ENCODE measurements at places on chromosomes 12 and 14.

DNA sequence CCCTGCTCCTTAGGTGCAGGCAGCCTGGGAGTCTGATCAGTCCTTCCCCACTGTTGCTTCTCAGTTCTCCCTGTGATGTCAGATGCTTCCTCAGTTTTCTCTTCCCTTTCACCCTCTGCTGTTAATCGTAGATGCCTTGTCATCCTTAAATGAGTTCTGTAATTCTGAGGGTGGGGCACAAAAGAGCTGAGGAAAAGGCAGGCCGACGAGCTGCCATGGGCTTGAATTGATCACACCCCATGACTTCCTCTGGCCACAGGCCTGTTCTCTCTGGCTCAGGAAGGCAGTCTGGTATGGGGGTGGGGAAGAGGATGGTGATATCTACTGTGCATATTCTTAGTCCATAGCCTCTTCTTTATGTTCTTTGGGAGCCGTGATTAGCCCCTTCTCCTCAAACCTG lies 5.2 kb upstream of the AP1G2 start:
- no peak for DNase-seq

DNA sequence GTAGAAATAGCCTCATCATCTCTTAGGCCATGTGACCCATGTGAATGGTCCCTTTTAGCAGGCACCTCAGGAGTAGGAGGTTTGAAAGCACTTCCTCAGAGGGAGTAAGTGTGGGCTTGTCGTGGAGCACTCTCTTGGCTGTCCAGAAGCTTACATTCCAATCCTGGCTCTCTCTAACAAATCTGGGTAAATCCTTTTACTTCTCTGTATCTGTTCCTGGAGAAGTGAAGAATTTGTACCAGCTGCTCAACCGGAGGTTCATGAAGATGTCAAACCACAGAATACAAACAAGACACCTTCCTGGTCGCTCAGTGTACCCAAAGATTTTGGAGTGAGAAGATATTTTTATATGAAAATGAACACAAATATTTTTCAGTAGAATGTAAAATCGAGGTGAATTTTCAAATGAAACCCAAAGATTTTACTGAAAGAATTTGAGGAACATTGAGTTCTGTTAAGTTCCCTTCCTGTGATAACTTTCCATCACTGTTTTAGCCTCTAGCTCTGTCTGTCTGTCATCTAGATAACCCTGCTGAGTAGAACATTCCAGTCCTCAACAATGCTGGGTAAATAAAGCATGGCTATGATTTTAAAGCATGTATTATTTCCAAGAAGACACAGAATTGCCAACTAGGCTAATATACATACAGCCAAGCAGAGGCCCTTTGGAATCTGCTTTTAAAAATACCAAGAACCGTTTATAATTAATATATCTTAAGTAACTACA lies 263.9 kb upstream of the RGS6 start:
- DNase-seq: no peak

- DNase-seq: no peak
Observed at GRCh38 chr12:26777236-26777635, 55.8 kb downstream of the ITPR2 start.

GRCh38 chr12:89622115-89622514 lies 86.5 kb downstream of the ATP2B1 start:
- DNase-seq: no peak

GRCh38 chr14:79698298-79698711 lies 513.0 kb downstream of the DIO2 start:
- DNase-seq: no peak

- DNase-seq: no peak
Observed at GRCh38 chr14:28785096-28785952, 18.7 kb downstream of the FOXG1 start.

DNA sequence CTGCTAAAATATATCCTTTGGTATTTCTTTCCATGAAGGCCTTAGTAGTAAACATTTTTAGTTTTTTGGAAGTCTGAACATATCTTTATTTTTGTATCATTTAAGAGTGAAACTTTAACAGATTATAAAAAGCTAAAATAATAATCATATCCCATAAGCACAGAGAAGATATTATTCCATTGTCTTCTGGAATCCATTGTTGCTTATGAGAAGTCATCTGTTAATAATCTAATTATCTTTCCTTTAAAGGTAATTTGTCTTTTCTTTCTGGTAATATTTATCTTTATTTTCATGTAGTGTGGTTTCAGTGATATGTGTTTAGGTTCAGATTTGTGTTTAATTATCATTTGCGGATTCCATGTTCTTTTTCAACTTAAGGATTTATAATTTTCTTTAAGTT lies 261.7 kb downstream of the MSRB3 start:
- no peak for DNase-seq

DNA sequence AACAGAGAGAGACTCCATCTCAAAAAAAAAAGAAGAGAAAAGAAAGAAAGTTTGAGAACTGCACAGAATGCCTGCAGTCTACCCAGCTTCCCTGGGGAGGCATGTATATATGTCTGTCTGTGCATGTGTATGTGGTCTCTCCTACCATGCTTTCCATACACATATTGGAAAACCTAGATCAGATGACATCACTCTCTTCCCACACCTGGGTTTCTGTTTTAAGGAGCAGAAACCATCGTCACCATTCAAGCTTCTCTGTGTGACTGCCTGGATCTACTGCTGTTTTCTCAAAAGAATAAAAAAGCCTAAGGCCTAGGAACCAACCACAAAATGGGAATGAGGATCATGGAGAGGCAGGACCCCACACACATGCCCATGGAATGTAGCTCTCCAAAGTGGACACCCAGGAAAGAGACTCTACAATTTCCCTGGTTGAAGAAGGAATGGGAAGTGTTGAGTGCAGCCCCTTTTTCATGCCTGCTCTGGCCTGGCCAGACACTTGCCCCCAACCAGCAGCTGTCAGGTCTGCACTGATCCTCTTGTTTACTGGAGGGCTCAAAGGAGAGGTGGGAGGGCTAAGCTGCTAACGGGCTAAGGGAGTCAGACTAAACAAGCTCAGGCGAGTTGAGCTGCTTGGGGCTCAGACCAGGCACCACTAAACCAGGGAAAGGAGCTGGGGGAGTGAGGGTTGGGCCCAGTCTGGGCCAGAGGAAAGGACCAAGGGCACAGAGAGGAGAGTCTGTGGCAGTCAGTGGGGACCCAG lies 7.7 kb upstream of the PCK2 start:
- DNase-seq: no peak

DNA sequence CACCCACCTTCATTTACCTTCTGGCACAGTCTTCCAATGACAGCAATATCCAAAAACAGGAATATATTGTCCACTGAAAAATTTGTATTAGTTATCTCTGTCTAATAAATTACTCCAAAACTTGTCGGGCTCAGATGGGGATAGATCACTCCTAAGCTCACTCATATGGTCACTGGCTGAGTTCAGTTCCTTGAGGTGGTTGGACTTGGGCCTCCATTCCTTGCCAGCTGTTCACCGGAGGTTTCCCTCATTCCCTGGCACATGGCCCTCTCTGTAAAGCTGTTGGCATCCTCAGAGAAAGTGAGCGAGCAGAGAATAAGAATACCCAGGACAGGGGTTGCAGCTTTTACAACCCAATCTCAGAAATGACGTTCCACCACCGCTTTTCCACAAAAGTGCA lies 81.5 kb downstream of the TMTC1 start:
- no peak for DNase-seq

DNA sequence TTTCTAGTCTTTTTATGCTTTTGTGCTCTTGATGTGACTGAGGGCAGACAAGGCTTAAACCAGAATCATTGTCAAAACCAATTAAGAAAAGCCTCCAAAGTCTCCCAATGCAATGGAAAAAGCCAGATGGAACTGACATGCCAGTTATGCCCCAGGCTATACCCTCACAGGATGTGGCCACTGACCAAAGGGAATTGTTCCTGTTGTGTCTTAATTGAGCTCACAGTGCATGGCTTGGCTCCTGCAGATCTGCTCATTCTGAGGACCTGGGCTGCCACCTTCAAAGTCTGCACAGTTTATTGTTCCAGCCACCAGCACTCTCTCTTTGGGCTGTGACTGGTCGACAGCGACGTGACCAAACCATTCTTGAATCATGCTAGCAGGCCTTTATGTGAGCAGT lies 17.1 kb upstream of the BICD1 start:
- DNase-seq: no peak

DNA sequence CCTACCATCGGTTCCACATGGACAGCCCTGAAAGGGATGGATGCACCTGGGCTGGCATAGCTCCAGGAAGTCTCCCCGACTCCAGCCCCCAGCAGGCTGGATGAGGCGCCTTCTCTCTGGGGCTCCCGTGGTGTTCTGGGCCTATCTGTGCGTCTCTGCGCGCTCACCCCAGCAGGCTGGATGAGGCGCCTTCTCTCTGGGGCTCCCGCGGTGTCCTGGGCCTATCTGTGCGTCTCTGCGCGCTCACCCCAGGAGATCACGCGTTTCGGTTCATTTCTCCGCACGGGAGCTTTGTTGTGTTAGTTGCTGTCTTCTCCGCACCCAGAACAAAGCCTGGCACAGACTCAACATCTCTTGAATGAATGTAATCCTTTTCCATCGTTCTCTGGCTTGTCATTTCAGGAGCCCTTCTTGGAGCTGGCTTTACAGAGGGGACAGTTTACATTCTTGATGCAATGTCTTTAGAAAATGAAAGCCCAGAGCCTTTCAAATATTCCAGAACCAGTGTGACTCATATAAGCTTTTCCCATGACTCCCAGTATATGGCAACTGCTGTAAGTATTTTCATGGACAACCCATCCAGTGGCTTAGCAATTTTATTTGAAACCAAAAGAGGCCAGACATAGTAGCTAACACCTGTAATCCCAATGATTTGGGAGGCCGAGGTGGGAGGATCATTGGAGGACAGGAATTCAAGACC lies 40.3 kb downstream of the CFAP251 start:
- no peak for DNase-seq

- DNase-seq: no peak
Observed at GRCh38 chr12:89882792-89883191, 174.2 kb upstream of the ATP2B1 start.

GRCh38 chr14:23816371-23816770 lies 137.2 kb upstream of the DHRS4 start:
- no peak for DNase-seq

DNA sequence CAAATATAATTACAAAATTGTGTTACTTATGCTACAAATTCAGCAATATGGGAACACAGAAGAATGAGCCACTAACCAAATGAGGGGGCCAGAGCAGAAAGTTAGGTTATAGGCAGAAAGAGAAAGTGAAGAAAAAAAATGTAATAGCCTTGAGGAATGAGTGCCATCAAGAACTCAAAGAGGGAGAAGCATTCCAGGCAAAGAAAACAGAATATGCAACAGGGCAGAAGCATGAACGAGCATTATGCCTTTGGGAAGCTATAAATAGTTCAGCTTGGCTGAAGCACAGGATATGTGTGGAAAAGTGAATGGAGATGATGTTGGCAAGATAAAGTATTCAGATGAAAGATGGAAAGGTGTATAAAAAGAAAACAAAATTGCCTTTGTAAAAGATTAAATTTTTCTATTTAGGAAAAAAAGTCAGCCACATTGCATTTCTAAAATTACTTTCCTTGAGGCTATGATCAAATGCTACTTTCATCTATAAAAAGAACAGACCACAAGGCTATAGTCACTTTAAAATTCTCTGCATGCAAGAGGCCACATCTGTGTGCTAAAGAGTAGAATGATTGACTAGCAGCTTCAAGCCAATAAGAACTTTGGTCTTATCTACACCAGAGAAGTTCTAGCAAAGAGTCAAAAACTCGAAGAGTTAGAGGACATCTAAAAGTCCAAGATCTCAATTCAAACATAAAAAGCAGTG lies 193.6 kb upstream of the GARIN6 start:
- DNase-seq: no peak

GRCh38 chr12:94435511-94435927 lies 24.1 kb downstream of the CEP83 start:
- no peak for DNase-seq

DNA sequence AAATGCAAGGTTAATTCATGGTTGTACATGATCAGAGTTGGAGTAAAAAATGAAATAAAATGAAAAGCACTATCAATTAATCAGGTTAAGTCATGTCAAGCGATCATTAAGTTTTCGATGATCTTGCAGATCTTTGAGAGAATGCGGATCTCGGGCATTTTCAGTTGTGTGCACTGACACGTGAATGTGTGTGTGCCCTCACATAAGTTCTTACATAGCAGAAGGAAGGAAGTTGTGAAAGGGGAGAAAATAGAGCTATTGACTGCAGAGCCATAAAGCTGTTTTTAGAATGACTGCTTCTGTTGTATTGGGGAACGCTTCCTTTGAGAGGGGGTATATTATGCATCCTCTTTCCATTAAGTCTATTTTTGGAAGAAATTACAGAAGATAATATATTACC lies 101.3 kb downstream of the HMGA2 start:
- DNase-seq: no peak

GRCh38 chr12:122137681-122138080 lies 36.3 kb downstream of the IL31 start:
- no peak for DNase-seq

- no peak for DNase-seq
Observed at GRCh38 chr12:132426349-132427173, 63.4 kb upstream of the FBRSL1 start.

- DNase-seq: no peak
Observed at GRCh38 chr12:508795-509194, 49.1 kb downstream of the B4GALNT3 start.

- DNase-seq: no peak
Observed at GRCh38 chr14:76812093-76812421, 625 bp downstream of the ANGEL1 start.

GRCh38 chr14:70779667-70780066 lies 29.6 kb downstream of the MAP3K9 start:
- DNase-seq: no peak

DNA sequence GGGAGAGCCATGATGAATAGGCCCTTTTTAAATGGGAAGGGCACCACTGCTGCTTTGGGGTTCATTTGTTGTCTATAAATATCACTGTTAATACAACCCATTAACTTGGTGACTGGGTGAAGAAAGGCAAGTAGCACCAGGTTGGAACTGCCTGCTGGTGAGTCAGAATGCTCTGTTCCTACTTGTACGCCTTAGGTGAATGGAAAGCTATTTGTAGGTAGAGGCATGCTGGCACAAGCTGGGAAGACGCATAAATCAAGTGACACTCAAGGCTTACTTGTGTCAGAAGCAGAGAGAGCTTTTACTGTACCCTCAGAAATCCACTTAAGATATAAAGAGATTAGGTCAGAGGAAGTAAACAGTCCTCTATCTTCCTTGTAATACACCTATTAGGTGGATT lies 142.5 kb downstream of the TMX1 start:
- no peak for DNase-seq

GRCh38 chr12:123384994-123385376 lies 1.1 kb downstream of the KMT5A start:
- no peak for DNase-seq

DNA sequence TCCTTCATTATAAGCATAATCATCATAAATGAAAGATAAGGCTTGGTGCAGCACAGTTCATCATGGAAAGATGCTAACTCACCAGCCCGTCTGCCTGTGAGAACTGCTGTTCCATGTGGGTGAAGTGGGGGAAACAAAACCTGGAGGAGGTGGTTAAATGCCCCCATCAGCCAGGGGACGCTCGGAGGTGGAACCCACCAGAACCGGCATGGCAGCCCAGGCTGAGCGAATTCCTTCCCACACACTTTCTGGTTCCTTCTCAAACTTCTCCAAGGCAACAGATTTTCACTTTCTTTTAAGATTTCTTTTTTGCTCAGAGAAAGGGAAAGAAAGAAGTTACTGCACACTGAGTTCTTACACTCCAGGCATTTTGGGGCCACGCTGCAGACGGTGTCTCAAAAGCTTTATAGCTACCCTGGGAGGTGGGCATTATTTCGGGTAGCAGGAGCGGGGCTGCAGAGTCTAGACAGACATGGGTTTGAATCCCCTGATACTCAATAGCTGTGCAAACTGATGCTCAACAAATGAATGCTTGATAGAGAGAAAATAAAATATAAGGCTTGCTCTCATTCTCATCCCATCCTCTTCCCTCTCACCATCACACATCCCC lies 190.7 kb downstream of the BCL11B start:
- DNase-seq: no peak

- no peak for DNase-seq
Observed at GRCh38 chr14:103073367-103073875, 10.6 kb upstream of the LBHD2 start.

All from activated T-cell treated with anti-CD3 and anti-CD28 coated beads, Interleukin-2, amount 50 U/mL, for 1 hour (primary cell).